ENCODE measurements at places on chromosomes 3 and 15.

- no peak for DNase-seq
Measured at GRCh38 chr15:42508263-42508690, 12.8 kb downstream of the SNAP23 start.

DNA sequence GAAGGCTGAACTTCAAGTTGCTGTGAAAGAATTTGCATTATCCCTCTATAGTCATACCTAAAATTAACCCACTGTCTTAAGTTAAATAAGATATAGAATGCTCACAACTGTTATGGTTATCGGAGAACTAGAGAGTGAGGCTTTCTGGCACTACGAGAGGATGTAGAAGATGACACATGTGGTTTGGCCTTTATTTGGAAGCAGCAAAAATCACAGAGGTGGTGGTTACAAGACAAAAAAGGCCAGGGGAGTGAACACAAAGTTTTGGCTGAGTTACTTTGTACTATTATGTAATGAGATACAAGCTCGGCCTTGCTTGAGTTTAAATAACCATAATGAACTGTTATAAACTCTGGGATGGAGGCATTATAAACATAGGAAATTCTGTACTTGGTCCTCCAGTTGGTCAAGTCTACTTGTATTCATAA is 78.3 kb upstream of the ICE2 start:
- DNase-seq, result no peak

DNA sequence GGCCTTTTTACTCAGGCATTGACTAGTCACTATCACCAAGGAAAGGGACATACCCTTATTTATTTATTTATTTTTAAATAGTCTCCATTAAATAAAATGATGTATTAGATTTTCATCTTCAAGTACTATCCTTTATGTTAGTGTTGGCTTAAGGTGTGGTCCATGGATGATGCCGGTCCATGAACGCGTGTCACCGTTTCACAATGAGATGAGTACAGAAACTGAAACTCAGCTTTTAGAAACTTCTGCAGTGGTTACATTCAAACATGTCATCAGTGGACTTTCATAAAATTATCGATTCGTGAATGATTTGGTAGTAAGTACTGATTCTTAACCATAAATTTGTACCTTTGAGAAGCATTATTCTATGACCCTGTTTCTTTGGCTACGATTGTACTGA is 166.6 kb downstream of the SATB1 start:
- no peak for DNase-seq

GRCh38 chr3:143571548-143571947 is 276.7 kb downstream of the SLC9A9 start:
- no peak for DNase-seq

GRCh38 chr3:101017017-101017416 is 23.8 kb upstream of the ABI3BP start:
- DNase-seq, result no peak

DNA sequence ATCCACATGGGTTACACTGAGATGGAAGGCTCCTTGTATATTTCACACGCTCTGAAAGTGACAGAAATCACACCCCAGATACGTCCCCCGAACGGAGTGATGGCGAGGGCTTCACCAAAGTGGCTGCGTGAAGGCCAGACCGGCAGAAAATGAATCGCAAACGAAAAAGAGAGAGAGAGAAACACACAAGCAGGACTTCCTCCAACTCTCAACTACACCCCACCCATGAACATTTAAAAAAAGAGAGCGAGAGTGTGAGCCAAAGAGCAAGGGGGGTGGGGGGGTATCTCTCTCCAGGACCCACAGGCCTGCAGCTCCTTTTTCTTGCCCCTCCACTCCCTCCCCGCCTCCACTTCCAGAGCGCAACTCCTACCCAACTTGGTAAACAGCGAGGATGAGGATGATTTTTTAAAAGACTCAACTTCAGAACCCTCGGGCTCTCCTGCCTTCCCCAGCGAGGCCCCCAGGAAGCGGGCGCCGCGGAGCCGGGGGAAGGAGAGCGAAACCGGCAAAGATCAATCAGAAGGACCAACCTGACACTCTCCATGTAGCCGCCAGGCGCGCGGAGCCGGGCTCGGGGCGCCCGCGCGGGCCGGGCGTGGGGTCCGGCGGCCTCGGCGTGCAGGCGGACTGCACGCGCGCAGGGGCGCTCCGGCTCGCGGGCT is 519.1 kb downstream of the FOXP1 start:
- DNase-seq, result no peak

GRCh38 chr15:82072926-82073537 is 27.2 kb upstream of the MEX3B start:
- no peak for DNase-seq

GRCh38 chr15:91193378-91193720 is 93.3 kb downstream of the SV2B start:
- no peak for DNase-seq

DNA sequence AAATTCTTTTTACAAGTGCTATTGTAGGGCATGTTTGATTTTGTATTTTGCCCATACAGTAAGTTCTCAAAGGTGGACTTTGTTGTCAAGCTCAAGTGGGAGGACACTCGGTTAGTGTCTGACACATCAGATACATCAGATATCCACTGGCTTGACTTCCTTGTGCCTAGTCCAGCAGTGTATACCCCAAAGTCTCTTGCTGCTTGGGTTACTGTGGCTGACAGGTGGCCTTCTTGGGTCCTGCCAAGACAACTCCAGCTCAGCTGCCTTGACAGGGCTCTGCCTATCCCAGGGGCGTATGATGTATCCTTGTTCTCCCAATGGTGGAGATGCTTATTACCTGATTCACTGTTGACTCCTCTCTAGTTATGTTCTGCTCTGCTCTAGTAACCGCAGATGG is 214.9 kb downstream of the CBLB start:
- no peak for DNase-seq

- DNase-seq, result no peak
Measured at GRCh38 chr15:71596672-71597071, 213.7 kb upstream of the NR2E3 start.

DNA sequence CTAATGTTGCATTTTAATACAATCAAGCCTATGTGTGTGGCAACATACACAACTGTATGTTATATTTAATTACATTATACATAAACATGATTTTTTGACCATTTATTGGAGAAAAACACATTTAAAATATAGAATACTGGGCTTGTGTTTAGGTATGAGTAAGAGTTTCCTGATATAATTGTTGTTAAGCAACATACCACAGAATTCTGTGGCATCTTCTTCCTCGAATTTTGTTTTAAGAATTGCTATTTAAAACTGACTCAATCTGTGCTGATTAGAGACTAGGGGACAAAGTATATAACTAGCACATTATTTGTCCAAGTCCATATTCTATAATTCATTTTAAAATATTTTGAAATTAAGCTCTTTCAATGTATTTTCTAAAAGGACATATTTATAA is 376.8 kb upstream of the THBS1 start:
- DNase-seq, result no peak

Data from SW 1271 (cell line).